ENCODE measurements at places on chromosomes 7 and 10.

DNA sequence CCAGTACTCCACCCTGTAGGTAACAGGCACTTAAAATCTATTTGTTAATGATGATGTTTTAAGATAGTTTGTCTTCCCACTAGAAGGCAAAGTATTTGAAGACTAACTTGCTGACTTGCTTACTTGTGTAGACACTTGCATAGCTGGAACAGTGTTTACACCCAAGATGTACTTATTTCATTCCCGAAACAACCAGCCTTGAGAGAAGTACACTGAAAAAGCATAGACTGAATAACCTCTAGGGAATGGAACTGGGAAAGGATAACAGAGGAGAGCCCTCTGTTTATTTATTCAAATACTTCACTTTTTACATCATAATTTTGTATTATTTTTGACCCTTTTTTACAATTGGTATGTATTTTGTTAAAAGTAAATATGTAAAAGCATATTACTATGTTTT, 33.1 kb upstream of the TMEM26 start:
- no peak for DNase-seq

DNA sequence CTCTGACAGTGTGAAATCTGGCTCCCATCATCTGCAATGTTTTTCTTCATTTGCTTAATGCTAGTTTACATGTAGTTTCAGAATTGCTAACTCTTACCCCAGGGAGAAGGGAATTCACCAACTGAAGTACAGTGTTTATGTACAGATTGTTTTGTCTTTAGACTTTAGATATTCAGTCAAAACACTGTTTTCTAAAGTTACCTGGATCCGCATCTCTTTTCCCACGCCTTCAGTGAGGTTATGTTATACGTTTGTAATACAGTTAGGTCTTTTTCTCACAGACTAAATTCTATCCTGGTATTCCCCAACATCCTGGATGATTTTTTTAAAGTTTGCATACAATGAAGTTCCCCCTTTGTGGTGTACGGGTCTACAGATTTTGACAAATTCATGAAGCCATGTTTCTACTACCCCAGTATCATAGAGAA, 3.2 kb upstream of the LYZL1 start:
- no peak for DNase-seq

- no peak for DNase-seq
These were observed 10.9 kb downstream of the NRBF2 start for GRCh38 chr10:63143987-63144386.

DNA sequence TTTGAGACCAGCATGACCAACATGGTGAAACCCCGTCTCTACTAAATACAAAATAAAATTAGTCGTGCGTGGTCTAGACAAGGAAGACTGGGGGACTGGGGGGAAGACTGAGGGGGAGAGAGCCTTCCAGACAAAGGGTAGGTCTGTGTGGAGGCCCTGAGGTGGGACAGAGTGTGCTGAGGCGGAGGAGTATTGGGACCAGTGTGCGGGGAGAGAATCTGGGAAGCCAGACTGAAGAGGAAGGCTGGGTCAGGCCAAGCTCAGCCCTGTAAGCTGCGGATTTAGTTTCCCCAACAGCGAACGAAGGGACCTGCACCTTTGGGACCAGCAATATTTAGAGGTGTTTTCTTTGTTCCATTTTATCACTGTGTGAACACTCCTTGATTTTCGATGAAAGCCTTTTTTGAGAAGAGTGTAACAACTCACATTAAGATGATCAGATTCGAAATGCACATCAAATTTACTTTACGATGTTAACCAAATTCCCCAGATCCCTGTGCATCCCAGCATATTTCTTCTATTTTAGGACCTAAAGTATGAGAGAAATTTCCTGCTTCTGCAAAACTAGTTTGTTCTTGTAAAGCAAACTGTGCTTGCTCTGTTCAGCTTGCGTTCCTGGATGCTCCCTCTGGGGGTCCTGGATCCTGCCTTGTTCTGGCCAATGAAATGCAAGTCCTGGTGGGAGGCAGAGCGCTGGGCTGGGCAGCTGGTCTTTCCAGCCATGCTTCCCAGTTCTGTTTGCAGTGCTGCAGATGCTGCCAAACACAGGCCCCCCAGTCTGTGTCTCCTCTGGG, 39.4 kb downstream of the PLAU start:
- no peak for DNase-seq

- DNase-seq: no peak
These were observed 40.8 kb downstream of the MYL10 start for GRCh38 chr7:101588131-101588935.

- no peak for DNase-seq
These were observed 124.4 kb upstream of the NPS start for GRCh38 chr10:127424594-127425264.

GRCh38 chr7:117621075-117621618, 141.3 kb downstream of the CFTR start:
- DNase-seq: no peak

DNA sequence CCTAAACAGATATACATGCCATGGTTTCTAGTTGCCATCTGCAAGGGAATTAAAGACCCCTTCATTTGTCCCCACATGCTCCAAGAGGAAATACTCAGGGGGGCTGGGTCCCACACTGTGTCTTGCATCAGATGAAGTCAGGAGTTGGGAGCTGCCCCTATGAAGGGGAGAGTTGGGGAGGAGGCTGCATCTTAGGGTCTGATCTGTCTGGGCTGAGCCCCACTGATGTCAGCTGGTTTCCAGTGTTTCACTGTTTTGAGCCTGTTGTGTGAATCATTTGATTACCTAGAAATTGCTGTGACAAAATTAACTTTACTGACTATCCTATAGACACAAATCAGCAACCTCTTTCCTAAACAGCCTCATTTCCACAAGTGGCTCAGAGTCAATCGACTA, 4.9 kb upstream of the ADCY1 start:
- no peak for DNase-seq

Data from activated CD4-positive, alpha-beta T cell treated with anti-CD3 and anti-CD28 coated beads, Interleukin-2, Interleukin-6, amounts not matched to agents 100 ng/mL and 50 ng/mL, durations not matched to agents 16 hours and 8 hours (primary cell).